Cortex of kidney (tissue), 1 donor: ENCODE measurements at places on chromosomes 11 and 22.

GRCh38 chr11:65131417-65131776, 2.9 kb downstream of the SYVN1 start:
- no peak for DNase-seq

DNA sequence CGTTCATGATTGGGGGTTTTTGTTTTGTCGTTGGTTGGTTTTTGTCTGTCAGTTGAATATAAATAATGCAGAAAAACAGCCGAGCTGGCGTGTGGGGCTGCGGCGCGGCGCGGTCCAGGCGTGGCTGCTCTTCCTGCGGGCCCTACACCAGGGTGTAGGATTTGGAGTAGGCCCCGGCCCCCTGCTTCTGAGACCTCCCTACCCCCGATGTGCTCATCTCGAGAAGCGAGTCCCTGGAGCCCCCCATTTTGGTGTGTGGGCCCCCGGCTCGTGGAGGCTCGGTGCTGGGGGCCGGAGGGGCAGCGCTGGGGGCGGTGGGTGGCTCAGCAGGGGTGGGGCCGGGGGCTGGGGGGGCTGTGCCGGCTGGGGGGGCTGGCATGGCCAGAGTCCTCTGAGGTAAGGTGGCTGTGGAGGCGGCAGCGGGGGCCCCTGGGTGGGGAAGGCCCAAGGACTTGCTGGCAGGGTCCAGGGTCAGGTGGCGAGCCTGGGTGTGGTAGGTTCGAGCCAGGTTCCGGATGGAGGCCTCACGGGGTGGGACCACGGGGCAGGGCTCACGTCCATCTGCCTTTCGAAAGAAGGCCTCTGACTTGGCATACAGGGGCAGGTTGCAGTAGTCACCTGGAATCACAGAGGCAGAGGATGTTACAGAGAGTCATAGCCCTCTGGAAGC, 100.7 kb downstream of the CEP164 start:
- DNase-seq = no peak

- no peak for DNase-seq
These were observed 56.5 kb downstream of the PDHX start for GRCh38 chr11:34972892-34973291.

DNA sequence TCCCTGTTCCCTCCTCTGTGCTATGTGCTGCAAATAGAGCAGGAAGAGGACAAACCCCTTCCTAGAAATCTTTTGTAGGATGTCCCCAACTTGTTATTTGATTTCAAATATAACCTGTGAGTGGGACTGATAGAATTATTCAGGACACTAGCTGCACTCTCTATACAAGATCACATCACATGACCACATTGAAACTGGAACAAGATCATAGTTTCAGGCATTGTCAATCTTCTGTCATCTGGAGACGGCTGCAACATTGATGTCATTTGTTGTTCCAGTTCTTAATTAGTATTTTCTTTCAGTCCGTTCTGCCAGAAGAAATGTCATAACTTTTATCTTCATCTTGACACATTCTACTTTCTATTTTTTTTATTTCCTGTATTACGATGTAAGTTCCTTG, 89.3 kb downstream of the GRIA4 start:
- no peak for DNase-seq

GRCh38 chr22:33803371-33804282, 116.6 kb downstream of the LARGE1 start:
- no peak for DNase-seq

DNA sequence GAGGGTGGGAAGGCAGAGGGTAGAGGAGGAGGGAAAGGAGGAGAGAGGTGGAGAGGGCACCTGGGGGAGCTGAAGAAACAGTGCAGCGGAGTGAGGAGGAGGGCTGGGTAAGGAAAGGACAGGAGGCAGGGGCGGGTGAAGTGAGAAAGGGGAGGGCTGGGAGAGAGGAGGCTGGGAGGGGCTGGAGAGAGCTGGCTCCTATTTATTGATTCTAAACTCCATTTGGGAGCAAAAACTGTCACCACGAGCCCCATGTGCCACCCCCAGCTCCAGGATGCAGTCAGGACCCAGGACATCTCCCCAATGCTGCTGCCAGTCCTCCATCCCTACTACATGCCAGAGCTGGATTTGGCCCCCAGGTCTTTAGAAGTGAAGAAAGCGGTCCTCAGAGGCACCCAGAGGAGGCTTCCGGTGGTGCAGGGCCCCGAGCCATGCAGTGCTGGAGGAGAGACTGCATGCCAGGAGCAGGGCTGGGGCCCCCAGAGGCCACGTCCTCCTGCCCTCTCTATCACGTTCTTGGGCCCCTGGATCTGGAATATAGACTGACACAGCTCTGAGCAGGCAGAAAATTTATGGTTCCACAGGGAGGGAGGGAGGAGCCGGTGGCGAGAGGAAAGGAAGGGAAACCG, 53.7 kb downstream of the SLC22A12 start:
- no peak for DNase-seq

DNA sequence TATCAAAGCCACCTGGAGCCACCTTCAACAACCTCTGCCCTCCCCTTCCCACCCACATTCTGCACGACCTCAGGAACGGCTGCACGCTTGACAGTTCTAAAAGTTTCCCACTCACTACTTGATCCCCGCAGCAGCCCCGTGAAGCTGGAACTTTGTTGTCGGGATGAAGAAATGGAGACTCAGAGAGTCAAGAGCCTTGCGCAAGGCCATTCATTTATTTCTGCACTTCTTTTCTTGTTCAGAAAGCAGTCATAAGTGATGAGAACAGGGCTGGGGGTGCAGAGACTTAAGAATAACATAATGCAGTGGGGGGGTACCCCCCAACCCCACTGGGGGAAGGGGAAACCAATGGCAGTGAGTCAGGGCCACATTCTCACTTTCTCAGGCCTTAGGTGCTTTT, 2.2 kb upstream of the ZFTA start:
- no peak for DNase-seq

DNA sequence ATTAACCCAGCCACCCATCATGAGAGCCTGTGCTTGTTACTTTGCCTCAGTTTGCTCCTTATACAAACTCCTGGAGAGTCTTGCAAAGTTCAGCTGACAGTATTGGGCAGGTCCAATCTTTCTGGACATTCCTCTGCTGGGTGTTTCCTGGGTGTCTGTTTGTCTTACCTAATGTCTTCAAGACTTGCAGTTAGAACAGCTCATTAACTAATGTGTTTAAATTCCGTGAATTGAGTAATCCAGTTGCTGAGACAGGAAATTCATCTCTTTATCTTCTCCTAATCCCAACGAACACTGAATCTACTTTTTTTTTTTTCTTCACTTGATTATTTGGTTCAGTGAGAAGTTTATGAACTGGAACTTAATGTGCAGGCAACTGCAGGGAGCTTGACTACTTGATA, 20.6 kb downstream of the BCO2 start:
- no peak for DNase-seq

DNA sequence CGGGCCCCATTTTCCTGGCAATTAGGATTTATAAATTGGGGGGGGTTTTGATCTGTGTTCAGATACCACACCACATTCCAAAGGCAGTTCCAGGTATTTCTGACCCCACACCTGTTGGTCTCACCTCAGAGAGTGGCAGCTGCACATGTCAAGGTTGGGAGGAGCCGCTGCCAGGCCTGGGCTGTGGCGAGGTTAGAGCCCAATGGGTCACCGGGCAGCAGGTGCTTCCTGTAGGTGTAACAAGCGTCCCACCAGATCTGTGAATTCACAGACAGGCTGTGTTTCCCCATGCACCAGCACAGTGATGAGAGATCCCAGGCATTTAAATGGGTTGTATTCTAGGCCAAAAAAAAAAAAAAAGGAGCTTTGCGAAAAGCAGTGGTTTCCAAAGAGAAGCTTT, 58.6 kb downstream of the CABIN1 start:
- no peak for DNase-seq

- no peak for DNase-seq
These were observed 130.4 kb downstream of the KIF18A start for GRCh38 chr11:27977527-27977926.

- no peak for DNase-seq
These were observed 3.1 kb downstream of the KCNJ5 start for GRCh38 chr11:128894286-128894681.

- no peak for DNase-seq
These were observed 4.3 kb downstream of the SMARCB1 start for GRCh38 chr22:23790819-23791737.

DNA sequence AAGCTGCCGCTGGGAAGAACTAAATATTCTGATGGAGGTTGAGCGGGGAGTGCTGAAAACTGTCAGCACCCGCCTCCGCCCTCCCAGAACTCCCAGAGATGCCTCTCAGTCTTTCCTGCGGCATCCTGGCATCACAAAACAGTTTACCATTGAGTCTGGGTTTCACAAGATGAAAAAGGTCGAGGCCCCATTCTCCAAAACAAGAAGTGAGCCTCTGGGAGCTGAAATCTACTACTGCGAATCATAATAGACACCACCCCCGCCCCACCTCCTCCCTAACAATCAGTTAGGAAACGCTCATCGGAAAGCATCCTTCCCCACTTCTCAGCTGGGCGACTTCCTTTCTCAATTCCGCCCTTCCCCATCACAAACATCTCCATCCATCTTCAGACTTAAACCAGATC, 1.0 kb downstream of the SUN2 start:
- DNase-seq = no peak

DNA sequence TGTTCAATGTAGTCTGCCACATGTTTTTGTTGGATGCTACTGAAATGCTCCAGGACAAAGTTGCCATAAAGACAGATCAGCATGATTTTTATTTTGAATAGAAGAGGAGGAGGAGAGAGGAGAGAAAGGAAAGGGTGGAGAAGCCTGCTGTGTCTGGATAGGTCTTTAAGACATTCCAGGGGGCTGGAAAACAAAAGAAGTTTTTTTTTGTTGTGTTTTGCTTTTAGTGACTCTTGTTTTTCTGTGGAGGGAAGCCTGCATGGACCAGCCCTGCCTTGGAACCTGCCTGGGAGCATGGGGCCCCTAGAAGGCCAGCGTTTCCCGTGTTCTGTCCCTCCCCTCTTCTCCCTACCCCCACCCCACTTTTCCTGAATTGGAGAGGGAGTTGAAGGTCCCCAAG, 2.3 kb downstream of the TSPAN18 start:
- no peak for DNase-seq

GRCh38 chr11:77175021-77175842, 47.2 kb downstream of the MYO7A start:
- no peak for DNase-seq

- no peak for DNase-seq
These were observed 74.1 kb downstream of the PRSS23 start for GRCh38 chr11:86874304-86875056.

- no peak for DNase-seq
These were observed 40.6 kb downstream of the PARVA start for GRCh38 chr11:12417691-12418611.

GRCh38 chr11:94557992-94558391, 9.2 kb upstream of the PIWIL4 start:
- DNase-seq = no peak

DNA sequence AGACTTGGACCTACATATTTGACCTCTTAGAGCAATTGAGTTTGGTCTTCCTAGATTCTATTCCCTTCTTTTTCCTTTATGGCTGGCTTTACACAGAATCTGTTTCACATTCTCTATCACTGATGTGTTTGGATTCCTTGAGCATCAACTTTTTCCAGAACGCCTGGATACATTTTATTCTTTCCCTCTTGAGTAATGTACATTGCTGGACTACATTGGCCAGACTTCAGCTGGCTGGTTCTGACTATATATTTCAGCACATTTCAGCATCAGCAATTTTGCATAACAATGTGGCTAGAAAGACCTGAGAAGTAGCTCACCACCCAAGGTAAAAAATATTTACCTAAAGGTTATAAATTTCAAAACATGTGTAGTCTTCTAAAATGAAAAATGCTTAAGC, 2198.2 kb upstream of the RAG2 start:
- DNase-seq = no peak

DNA sequence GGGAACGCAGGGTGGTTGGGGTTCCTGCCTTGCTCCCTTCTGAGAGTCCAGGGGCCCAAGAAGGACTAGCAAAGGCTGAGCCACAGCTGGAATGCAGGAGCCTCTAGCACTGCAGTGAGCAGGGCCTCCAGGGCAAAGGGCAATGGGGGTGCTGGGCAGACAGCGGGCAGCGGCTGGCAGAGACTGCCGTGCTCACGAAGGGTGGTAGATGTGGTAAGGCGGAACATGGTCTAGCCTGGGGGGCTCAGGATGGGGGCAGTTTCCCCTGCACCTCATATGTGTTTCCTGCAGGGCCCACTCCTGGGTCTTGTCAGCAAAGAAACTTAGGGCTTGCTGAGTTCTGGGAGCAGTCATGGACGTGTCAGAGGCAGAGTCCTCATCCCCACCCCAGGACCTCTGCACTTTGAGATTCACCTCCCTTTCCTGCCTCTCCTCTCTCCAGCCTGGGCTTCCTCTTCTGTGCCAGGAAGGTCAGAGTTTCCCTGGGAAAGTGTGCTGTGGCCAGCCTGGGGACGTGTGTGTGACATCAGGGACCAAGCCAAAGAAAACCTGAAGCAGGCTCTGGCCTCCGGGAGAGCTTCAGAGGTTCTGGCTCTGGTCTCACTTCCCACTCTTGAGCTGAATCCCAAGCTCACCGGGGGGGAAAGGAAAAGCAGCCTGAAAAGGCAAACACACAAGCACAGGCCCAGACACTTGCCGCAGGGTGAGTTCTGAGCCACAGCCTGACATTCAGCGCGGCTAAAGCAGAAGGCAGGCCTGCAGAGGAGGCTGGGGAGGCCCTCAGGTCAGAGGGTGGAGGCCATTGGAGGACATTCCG, 4.4 kb downstream of the MOGAT2 start:
- no peak for DNase-seq

GRCh38 chr11:76600124-76600655, 70.4 kb downstream of the LRRC32 start:
- no peak for DNase-seq

GRCh38 chr11:62667460-62667859, 2.3 kb downstream of the CSKMT start:
- no peak for DNase-seq
